Heart right ventricle (tissue), 16 donors: ENCODE measurements at places on chromosomes 3 and 15. TPM values are rescaled to one million over a fixed set of nuclear protein-coding genes. Genes with fewer than 3 reads are reported as not detected.
A peak's percentile ranks its signal among the peaks of the same experiment; 100 is the strongest.

ZIC1 gene
- total RNA-seq = not detected

RCCD1 gene
- total RNA-seq = 8.4 TPM

- no peak for DNase-seq
These were observed 274.7 kb downstream of the ERC2 start for GRCh38 chr3:56193519-56193918.

- no peak for DNase-seq
These were observed 103.5 kb upstream of the SLC7A14 start for GRCh38 chr3:170689296-170689829.

DNA sequence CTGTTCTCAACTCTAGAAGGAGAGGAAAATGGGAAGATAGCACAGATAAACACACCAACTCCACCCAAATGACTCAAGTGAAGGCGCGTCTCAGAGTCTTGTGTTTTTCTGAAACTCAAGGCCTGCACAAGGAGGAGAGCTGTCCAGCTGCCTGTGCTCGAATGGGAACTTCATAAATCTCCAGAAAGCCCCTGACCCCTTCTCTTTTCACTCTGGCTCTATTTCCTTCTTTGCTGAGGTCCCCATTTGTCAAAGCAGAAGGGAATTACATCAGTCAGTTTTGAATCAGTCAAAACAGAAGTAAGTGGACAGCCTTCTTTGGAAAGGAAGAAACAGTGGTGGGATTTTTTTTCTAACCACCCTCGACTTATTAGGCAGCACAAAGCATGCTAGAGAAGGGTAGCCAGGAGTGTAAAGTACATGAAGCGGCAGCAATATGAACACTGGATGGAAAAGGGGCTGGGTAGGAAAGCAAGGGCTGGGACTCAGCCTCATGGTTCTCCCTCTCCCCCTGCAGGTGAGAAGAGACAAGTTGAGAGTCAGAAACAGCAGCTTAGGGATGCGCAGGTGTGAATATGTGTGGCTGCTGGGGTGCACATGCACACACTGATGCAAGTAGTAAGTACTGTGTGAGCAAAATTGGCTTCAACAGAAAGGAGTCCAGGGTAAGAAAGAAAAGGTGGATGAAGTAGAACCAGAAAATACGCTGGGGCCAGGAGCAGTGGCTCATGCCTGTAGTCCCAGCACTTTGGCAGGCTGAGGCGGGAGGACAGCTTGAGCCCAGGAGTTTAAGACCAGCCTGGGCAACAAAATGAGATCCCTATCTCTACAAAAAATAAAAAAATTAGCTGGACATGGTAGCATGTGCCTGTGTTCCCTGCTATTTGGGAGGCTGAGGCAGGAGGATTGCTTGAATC is 36.6 kb upstream of the MAGEF1 start:
- DNase-seq = no peak

- DNase-seq = no peak
These were observed 7.0 kb downstream of the EIF4A2 start for GRCh38 chr3:186790261-186790981.

DNA sequence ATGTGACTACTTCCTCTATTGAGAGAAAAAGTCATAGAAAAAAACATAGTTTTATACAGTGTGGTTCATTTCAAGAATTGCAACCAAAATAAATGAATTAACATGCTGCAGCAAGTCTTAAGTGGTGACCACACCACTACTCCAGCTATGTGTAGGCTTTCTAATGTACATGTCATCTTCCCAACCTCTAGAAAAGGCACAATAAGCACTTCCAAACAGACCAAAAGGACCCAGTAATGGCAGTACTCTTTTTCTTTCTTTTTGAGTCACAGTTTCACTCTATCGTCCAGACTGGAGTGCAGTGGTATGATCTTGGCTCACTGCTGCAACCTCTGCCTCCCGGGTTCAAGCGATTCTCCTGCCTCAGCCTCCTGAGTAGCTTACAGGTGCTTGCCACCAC is 219.3 kb upstream of the KBTBD8 start:
- DNase-seq = no peak

GRCh38 chr3:169662843-169663160 is 710 bp downstream of the MECOM start:
- DNase-seq = peak; percentile 86

- no peak for DNase-seq
These were observed 26.0 kb downstream of the XPC start for GRCh38 chr3:14152233-14152962.

DNA sequence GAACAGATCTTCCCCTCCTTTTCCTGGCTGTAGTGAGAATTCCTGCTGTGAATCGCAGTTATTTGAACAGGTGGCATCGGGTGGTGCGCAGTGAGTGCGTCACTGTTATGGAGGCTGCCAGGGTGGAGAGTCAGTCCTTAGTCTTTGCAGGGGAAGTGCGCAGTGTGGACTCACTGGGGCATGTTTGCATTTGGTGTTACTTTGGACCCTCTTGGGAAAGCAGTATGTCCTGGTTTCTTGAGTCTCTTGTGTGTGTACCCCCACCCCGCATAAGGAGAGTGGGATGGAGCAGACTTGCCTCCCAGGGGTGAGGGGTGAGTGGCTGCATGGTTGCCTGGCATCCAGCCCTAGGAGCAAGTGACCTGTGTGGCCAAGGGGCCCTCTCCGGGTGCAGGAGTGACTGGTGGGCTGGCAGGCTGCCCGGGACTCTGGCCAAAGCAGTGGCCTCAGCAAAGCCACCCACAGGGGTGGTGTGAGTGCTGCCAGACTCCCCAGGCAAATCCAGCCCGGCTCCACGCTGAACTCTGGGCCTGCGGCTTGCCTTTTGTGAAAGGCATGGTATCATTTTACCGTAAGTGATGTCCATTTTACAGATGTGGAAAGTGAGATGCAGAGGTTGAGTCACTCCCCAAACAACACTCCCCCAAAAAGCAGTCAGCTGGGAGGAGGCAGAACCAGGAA is 46.4 kb downstream of the DNASE1L3 start:
- DNase-seq = peak; percentile 88

DNA sequence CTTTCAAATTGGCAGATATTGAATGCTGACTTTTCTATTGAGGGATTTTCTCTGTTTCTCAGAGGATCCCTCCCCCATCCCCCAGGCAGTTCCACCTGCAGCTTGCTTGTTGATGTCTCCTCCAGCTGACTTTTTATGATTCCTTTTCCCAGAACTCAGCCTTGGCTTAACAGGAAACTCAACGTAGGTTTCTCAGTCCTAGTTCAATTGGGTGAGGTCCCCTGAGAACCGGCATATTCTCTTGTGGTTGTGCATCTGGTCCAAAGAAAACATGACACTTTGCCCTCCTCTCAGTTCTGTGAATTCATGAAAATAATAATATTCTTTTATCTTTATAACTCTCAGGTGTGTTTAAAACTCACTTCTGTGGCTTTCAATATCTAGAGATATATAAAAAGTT is 1222.1 kb downstream of the OTOL1 start:
- DNase-seq = no peak

DNA sequence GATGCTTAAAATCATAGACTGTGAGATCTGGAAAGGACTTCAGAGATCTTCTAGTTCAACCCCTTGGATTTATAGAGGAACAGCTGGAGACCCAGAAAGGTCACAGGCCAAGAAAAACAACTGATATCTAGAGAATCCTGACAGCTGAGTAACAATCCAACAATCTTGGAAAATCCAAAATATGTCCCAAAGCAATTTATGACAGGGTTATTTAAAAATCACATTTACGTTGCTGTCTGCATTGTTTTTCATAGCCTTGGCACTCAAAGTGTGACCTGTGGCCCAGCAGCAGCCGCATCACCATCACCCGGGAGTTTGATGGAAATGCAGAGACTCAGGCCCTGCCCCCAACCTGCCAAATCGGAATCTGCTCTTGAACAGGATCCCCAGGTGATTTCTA is 78.8 kb downstream of the FBN1 start:
- DNase-seq = no peak
